Cardiac fibroblast (primary cell): ENCODE measurements at places on chromosomes 3 and 15.

DNA sequence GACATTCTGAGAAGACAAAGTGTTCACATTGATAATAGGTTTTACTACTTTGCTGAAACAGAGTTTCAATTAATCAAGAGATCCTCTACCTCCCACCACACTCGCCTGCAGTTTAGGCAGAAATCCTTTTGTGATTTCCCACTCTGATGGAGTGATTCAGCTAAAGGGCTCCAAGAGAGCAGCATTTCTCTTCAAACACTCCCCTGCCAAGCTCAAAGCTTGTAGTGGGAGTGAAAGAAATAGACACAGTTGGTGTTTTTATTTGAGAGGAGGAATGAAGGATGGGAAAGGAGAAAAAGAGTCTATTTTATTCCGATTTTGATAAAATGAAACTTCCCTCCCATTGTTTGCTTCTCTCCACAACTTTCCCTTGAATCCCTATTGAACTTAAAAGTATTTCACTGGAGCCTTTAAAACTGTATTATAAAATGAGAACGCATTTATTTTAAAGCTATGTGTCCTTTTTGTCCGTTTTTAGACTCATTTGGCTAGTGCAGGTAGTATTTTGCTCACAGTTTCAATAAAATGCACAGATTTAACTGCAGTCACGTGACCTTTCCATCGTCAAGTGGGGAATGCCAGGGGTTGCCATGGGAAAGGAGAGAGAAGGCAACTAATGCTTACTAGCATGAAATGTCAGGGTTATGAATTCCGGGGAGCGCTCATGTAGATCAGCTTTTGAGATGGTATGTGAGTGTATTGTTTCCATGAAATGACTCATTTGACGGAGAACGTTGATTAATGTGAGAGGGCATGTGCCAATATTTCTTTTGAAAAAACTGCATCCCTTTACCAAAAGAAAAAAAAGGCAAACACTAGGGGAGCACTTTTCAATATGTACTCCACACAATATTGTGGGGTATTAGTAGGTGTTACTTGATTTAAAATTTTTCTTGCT is 7.7 kb upstream of the OSBPL11 start:
- peak; percentile 74 for DNase-seq

DNA sequence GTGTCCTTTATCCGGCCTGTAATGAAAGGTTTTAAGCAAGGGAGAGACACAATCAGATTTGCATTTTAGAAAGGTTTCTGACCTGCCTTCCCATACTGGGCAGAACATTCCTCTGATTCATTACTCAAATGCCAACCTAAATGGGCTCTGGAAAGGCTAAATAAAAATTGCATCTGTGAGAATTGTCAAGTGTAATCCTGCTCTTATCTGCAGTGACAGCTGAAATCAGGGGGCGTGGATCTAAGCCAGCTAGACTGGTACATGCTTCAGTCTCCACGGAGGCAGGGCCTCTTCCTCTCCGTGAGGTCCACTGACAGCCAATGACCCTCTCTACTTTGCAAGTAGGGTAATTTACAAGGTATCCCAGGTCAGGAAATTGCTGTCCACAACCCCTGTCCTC is 32.5 kb upstream of the MINAR1 start:
- no peak for DNase-seq

DNA sequence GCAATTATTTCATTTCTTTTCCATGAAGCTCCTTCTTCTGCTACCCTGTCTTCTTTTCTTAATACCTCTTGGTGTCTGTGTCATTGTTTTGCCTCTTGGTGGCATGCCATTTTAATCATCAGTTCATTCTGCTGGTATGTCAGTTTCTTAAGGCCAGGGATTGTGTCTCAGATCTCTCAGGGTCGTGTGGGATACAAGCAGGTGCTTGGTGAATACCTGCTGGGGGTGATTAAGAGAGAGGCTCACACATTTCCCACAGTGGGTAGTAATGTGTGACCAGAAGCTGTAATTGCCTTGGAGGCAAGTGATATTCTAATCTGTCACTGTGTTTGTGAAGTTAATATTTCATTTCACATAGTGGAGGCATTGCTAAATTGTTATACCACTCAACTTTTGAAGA is 361.4 kb upstream of the TRIM42 start:
- DNase-seq: no peak

DNA sequence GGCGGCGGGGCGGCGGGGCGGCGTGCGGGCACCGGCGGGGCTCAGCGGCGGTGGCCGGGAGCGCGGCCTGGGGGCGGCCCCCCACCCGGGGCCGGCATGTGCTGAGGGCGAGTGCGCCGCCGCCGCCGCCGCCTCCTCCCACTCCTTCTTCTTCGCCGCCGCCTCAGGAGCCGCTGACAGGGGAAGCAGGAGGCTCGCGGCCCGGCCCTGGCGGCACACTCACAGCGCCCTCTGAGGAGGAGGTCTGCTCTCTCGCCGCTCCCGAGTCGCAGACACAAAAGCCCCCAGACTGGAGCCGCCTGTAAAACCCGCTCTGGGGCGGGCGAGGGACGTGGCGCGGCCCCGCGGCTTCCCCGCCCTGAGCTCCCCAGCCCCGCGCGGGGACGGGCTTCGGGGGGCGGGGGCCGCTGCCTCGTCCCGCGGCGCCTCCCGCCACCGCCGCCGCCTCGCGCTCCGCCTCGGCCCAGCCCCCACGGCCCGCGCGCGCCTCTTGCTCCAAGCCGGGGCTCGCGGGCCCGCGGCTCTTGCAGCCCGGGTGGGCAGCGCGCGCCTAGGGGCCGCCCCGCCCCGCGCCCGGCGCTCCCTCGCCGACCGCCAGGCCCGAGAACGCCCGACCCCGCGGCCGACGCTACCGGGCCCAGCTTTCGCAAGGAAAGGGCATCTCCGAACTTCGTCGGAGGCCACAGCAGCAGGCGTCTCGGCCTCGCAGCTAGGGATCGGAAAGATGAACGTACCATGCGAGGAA is at the start of gene PYGO1:
Gene PYGO1 (minus strand): TSS at position 276 of the 745 bp plus-strand sequence. CDS start 462 bp downstream, outside the sequence.
- peak; percentile 58 for DNase-seq

GRCh38 chr3:144273601-144274000 is 302.0 kb downstream of the DIPK2A start:
- DNase-seq: peak; percentile 24

- DNase-seq: no peak
Measured at GRCh38 chr15:93527374-93528050, 438.5 kb upstream of the RGMA start.

DNA sequence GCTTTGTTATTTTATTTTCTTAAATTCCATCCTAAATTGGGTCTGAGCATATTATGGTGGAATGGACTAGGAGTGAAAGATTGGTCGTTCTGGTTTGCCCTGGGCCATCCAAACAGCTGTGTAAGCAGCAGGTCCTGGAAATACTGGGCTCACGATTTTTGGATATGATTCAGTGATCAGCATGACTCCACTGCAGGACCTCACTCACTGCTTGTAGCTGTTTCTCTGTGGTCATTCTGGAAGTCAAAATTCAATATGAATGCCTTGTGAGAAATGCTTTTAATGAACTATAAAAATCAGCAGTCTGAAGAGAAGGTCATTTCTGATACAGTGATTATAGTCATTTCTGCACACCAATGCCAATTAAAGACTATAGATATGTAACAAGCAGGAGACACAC is 185.0 kb downstream of the RBMS3 start:
- peak; percentile 45 for DNase-seq

DNA sequence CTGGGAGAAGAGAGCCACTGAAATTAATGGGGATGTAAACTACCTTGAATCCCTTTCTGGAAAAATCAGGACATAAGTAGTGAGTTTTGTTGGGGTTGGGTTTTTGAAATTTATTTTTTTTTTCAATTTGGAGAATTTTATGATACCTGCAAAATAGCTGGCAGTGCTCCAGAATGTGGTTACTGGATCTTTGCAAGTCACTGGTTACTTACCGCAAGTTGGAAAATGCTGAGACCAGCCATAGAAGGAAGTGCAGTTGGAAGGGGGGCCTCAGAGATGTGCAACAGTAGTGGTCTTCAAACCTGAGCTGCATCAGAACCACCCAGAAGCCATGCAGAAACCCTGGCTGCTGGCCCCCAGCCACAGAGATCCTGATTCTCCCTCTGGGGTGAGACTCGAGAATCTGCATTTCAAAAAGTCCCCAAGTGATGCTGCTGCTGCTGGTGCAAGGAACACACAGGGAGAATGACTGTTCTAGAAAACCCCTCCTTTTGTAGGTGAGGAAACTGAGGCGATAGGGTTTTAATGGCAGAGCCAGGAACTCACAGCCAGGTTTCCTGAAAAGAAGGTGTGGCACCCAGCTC is 39.7 kb downstream of the SEMA5B start:
- no peak for DNase-seq

DNA sequence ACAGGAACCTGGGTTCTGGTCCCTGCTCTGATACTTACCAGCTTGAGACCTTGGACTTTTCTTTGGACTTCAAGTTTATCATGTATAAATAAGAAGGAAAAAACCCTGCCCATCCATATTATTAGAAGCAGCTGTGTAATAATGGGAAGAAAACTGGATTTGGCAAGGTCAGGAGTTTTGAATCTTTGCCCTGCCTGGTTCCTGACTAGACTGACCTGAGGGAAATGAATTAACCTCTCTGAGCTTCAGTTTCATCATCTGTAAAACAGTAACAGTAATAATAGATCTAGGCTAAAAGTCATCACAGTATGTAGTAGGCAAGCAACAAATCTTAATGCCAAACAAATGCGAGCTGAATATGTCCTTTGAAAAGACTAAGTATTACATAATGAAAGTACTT is 68.8 kb downstream of the FSIP1 start:
- no peak for DNase-seq

- no peak for DNase-seq
Measured at GRCh38 chr3:13277860-13278531, 142.1 kb downstream of the NUP210 start.

- DNase-seq: no peak
Measured at GRCh38 chr15:76187163-76187562, 124.1 kb downstream of the ETFA start.

GRCh38 chr15:69217381-69217780 is 56.9 kb downstream of the GLCE start:
- DNase-seq: no peak

GRCh38 chr3:16011376-16011775 is 163.1 kb upstream of the GALNT15 start:
- peak; percentile 19 for DNase-seq

GRCh38 chr3:188842639-188843038 is 329.1 kb upstream of the TPRG1 start:
- peak; percentile 61 for DNase-seq

- DNase-seq: no peak
Measured at GRCh38 chr15:94600505-94600904, 369.1 kb downstream of the MCTP2 start.

DNA sequence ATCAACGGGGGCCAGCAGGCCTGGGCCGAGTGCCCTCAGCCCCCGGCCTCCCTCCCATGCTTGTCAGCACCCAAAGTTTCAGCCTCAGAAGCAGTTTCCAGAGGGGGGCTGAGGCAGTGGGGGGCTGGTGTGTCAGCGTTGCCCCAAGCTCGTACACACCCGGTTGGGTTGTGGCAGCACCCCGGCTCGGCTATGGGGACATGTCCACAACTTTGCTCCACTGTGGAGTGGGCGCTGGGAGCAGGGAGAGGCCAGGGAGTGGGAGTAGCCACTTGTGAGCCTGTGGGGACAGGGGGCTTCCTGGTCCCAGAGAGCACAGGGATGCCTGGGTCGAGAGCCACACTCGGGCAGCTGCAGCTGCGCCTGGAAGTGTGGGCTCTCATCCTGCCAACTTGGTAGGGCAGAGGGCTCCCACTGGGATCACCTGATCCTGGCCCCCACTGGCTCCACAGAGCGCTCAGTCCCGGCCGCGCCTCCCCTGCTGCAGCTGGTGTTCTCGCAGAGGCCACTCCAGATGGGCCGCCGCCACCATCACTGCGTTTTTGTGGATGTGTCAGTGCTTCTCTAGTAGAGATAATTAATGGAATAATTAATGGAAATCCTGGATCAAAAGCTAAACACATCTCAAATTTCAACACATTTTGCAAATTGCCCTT is 75.1 kb downstream of the NR1D2 start:
- DNase-seq: no peak

DNA sequence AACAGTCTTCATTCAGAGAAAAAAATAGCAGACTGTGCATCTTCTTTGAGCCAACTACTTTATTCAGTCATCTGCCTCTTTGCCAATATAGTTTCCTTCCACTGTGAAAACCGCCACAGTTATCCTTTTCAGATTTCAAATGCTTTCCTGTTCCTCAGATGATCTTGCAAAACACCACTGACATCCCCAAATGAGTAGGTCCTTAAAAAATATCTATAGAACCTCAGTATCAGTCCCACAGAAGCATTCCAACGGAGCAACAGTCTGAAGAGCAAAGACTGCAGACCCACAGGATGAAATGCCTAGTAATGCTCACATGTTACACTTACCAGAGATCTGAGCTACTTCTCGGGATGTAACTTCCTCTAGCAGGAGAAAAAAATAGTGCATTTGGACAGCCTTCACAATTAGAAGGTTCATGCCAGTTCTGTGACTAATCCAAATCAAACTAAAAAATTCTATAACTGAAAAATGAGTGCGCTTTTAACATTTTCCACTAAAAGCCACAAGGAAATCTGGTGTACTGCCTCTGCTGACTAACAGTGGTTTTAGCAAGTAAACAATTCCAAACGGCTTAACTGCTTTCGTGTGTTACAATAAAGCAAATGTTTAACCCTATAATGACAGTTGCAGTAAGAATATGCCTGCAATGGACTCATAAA is at the start of gene ANKRD28:
Gene ANKRD28 (minus strand): TSS at position 338 of the 662 bp plus-strand sequence. CDS start 1,458 bp downstream, outside the sequence.
- peak; percentile 97 for DNase-seq

- peak; percentile 93 for DNase-seq
Measured at GRCh38 chr3:129120254-129121004, 1.2 kb downstream of the RAB43 start.

DNA sequence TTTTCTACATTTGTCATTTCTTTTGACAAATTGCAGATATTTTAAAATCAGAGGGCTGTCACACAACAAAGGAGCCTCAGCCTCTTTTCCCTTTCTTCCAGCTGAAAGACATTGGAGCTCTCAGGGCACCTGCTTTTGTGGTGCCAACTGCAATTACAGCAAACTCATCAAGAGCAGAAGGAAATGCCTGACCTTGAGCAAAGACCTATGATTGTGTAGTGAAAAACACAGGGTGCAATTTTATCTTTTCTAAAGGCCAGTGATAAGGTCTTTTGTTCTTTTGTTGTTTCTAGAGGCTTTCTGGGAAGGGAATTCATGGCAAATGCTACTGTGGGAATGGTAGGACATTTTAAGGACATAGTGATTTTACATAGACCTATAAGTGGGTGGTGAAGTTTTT is 214.3 kb downstream of the OXSM start:
- no peak for DNase-seq

DNA sequence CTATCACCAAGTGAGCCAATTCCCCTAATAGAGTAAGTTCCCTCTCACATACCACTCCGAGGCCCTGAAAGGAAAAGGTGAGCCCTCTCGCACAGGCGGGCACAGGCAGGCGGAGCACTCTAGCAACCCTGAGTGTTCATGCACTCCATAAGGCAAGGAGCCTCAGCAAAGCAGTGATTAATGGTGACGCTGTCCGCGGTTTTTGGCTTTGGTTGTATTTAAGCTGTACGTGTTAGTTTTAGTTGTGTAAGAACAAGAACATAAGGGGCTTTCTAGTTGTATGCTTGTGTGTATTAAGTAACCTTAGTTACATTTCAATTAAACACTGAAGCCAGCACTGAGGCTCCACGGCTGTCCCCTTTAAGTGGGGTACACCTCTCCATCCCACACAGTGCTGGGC is 33.1 kb downstream of the KLHL25 start:
- peak; percentile 67 for DNase-seq
